ENCODE measurements at places on chromosomes 2 and 18.

GRCh38 chr18:773980-774624 is 37.9 kb downstream of the YES1 start:
- no peaks in the 10 kb centered on the region for H3K27me3 ChIP-seq
- peaks cover 6% of the 10 kb centered on the region for H3K36me3 ChIP-seq
- H3K4me3 ChIP-seq = no peak overlapping the region
- no peak overlapping the region for H3K27ac ChIP-seq
- peaks cover 10% of the 10 kb centered on the region for H3K4me1 ChIP-seq

DNA sequence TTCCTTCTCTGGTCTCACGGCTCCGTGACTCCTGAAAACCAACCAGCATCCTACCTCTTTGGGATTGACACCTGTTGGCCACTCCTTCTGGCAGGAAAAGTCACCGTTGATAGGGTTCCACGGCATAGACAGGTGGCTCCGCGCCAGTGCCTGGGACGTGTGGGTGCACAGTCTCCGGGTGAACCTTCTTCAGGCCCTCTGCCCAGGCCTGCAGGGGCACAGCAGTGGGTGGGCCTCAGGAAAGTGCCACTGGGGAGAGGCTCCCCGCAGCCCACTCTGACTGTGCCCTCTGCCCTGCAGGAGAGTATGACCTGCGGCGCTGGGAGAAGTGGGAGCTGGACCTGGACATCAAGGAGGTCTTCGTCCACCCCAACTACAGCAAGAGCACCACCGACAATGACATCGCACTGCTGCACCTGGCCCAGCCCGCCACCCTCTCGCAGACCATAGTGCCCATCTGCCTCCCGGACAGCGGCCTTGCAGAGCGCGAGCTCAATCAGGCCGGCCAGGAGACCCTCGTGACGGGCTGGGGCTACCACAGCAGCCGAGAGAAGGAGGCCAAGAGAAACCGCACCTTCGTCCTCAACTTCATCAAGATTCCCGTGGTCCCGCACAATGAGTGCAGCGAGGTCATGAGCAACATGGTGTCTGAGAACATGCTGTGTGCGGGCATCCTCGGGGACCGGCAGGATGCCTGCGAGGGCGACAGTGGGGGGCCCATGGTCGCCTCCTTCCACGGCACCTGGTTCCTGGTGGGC is 10.0 kb downstream of the PROC start:
- no peaks in the 10 kb centered on the region for H3K36me3 ChIP-seq
- peaks cover 6% of the 10 kb centered on the region for H3K27me3 ChIP-seq
- H3K4me3 ChIP-seq = no peak overlapping the region
- H3K27ac ChIP-seq = no peak overlapping the region
- DNase-seq = no peak

- no peak overlapping the region for H3K4me3 ChIP-seq
- H3K27me3 ChIP-seq = no peaks in the 10 kb centered on the region
- H3K36me3 ChIP-seq = peaks cover 14% of the 10 kb centered on the region
- H3K27ac ChIP-seq = no peak overlapping the region
- no peak for DNase-seq
Measured at GRCh38 chr2:43285987-43286386, 59.6 kb upstream of the ZFP36L2 start.

- H3K4me1 ChIP-seq = no peaks in the 10 kb centered on the region
- H3K36me3 ChIP-seq = no peaks in the 10 kb centered on the region
- DNase-seq = no peak
- H3K27me3 ChIP-seq = no peaks in the 10 kb centered on the region
Measured at GRCh38 chr2:20534913-20535801, 88.3 kb downstream of the RHOB start.

- no peak overlapping the region for H3K27ac ChIP-seq
- H3K4me3 ChIP-seq = no peak overlapping the region
- peaks cover 14% of the 10 kb centered on the region for H3K36me3 ChIP-seq
- H3K4me1 ChIP-seq = no peaks in the 10 kb centered on the region
- DNase-seq = no peak
- H3K27me3 ChIP-seq = no peaks in the 10 kb centered on the region
Measured at GRCh38 chr2:73759285-73759764, 20.6 kb downstream of the DUSP11 start.

GRCh38 chr2:76759634-76760366 is 762.4 kb downstream of the LRRTM4 start:
- H3K4me3 ChIP-seq = no peak overlapping the region
- H3K27ac ChIP-seq = no peak overlapping the region
- H3K36me3 ChIP-seq = no peaks in the 10 kb centered on the region
- H3K27me3 ChIP-seq = no peaks in the 10 kb centered on the region
- DNase-seq = no peak

GRCh38 chr18:48782381-48782861 is 168.3 kb downstream of the SMAD7 start:
- DNase-seq = no peak
- H3K4me1 ChIP-seq = peaks cover 5% of the 10 kb centered on the region
- peak overlapping the region; percentile 97 for H3K27ac ChIP-seq
- no peaks in the 10 kb centered on the region for H3K27me3 ChIP-seq
- H3K4me3 ChIP-seq = no peak overlapping the region
- peaks cover 35% of the 10 kb centered on the region for H3K36me3 ChIP-seq

DNA sequence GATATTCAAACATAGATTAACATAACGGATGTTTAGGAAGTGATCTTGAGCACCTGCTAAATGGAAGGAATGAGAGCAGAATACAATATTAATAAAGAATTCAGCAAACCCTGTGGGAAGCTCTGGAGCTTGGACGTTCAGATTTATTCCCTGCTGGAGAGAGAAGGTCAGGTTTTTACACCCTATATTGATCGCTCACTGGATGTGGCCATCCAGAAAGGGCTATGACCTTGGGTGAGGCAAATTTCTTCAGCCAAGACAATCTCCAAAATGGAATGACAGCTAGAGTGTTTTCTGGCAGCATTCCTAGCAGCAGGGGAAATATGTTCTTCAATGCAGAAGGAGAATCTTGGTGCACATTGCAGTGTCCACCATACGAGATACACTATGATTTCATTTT is 288.3 kb downstream of the IRS1 start:
- no peak overlapping the region for H3K4me3 ChIP-seq
- H3K27ac ChIP-seq = no peak overlapping the region
- peaks cover 5% of the 10 kb centered on the region for H3K4me1 ChIP-seq
- H3K27me3 ChIP-seq = no peaks in the 10 kb centered on the region
- no peak for DNase-seq

DNA sequence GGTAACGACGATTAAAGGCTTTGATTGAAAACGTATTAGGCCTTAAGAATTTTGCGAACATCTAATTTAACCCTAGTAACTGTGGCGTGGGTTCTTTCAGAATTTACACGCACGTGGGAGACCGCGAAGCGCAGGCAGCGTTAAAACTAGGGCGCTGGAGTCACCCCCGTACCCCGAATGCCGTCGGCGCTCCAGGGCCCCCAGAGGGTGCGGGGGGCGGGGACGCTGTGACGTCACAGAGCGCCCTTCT is 673 bp upstream of the SMCHD1 start:
- H3K27ac ChIP-seq = peak overlapping the region; percentile 95
- peak overlapping the region; percentile 98 for H3K4me3 ChIP-seq
- peaks cover 15% of the 10 kb centered on the region for H3K4me1 ChIP-seq

DNA sequence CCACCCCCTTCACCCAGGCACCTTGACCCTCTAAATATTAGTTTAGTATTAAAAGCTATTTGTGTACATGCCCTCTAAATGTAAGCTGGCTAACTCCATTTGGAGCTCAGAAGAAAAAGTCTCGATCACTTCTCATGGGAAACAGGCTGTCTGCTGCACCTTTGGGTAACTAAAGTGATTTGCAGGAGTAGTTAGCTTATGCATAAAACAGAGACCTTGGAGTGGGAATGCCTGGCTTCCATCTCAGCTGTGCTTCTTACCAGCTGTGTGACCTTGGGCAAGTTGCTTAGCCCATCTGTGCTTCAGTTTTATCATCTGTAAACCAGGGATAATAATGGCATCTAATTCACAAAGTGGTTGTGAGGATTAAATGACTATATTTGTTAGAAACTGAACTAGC is 29.9 kb downstream of the IGFBP2 start:
- H3K4me3 ChIP-seq = no peak overlapping the region
- no peak overlapping the region for H3K27ac ChIP-seq
- DNase-seq = no peak
- no peaks in the 10 kb centered on the region for H3K36me3 ChIP-seq
- H3K27me3 ChIP-seq = no peaks in the 10 kb centered on the region

GRCh38 chr2:30704309-30705020 is 102.8 kb downstream of the CAPN13 start:
- no peak overlapping the region for H3K27ac ChIP-seq
- H3K4me1 ChIP-seq = no peaks in the 10 kb centered on the region
- no peak overlapping the region for H3K4me3 ChIP-seq
- H3K27me3 ChIP-seq = no peaks in the 10 kb centered on the region
- DNase-seq = no peak

GRCh38 chr2:33032245-33032644 is 85.5 kb downstream of the LTBP1 start:
- no peak overlapping the region for H3K27ac ChIP-seq
- H3K4me3 ChIP-seq = no peak overlapping the region
- H3K4me1 ChIP-seq = no peaks in the 10 kb centered on the region
- no peaks in the 10 kb centered on the region for H3K36me3 ChIP-seq
- DNase-seq = no peak

DNA sequence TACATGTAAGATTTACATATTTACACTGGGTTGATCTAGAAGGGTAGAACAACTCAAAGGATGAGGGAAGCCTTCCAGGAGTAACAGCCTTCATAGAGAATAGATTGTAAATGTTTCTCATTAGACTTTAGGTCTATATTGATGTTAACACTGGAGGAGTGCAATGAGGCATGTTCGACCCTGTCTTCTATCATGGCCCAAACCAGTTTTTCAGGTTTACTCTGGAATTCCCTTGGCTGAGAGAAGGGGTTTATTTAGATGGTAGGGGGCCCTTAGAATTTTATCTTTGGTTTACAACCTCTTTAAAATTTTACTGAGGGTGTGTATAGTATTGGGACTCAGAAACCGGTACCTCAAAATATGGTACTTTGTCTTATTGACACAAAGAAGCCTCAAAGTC is 634.9 kb upstream of the PIK3C3 start:
- H3K27me3 ChIP-seq = no peaks in the 10 kb centered on the region
- H3K4me3 ChIP-seq = no peak overlapping the region
- H3K36me3 ChIP-seq = no peaks in the 10 kb centered on the region
- H3K4me1 ChIP-seq = no peaks in the 10 kb centered on the region

GRCh38 chr2:118179445-118179844 is 91.2 kb downstream of the INSIG2 start:
- H3K27me3 ChIP-seq = peaks cover 26% of the 10 kb centered on the region
- H3K4me1 ChIP-seq = no peaks in the 10 kb centered on the region
- H3K36me3 ChIP-seq = no peaks in the 10 kb centered on the region
- H3K4me3 ChIP-seq = no peak overlapping the region

DNA sequence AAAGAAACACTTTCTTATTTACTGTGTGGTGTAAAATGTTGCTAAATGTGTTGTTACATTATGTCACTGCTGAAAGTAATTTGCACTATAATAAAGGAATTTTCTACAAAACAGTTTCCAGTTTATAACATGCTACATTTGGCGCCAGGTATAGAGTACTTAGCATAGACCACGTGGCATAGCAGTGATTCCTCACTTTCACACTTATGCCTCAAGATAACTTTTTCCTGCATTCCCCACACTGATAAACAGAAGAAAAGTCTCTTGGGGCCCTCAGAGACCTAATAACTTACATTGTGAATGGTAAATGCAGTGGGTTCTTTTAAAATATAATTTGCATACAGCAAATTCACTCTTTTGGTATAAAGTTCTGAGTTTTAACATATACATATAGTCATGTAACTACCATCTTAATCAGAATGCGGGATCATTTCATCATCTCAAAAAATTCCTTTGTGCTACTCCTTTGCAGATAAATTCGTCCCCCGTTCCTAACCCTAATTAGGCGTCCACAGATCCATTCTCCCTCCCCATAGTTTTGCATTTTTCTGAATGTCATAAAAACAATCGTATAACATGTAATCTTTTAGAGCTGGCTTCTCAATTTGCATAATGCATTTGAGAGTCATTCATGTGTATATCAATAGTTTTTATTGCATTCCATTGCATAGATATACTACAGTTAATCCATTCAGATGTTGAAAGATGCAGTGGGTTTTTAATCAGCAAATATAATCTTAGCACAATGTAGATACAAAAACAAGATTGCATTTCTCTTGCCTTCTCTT is 7.5 kb downstream of the LGALSL start:
- no peak for DNase-seq
- H3K27ac ChIP-seq = no peak overlapping the region
- H3K4me1 ChIP-seq = no peaks in the 10 kb centered on the region
- H3K4me3 ChIP-seq = no peak overlapping the region
- peaks cover 2% of the 10 kb centered on the region for H3K36me3 ChIP-seq

DNA sequence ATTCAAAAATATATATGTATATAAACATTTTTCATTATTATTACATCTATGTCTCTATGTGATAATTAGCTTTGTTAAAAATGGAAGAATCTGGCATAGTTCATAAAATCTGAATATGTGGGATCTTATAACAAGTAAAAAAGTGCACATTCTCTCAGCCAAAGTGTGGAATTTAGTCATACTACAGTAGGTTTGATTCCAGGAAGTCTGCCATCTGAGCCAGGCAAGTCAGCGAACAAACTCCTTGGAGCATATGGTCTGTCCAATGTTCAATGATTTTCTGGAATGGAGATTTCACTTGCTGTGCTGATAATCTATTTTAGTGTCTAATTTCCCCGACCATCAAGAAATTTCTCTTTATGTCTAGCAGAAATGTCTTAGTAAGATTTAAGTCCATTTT is 1033.2 kb upstream of the NXPH2 start:
- H3K27me3 ChIP-seq = no peaks in the 10 kb centered on the region
- no peaks in the 10 kb centered on the region for H3K4me1 ChIP-seq
- no peak overlapping the region for H3K4me3 ChIP-seq
- no peak overlapping the region for H3K27ac ChIP-seq
- H3K36me3 ChIP-seq = no peaks in the 10 kb centered on the region
- DNase-seq = no peak

GRCh38 chr2:95669441-95669991 is 77.7 kb downstream of the TRIM43 start:
- no peak overlapping the region for H3K4me3 ChIP-seq
- no peak overlapping the region for H3K27ac ChIP-seq
- no peaks in the 10 kb centered on the region for H3K36me3 ChIP-seq
- peaks cover 2% of the 10 kb centered on the region for H3K27me3 ChIP-seq

- DNase-seq = no peak
- H3K27ac ChIP-seq = no peak overlapping the region
- H3K27me3 ChIP-seq = no peaks in the 10 kb centered on the region
- no peaks in the 10 kb centered on the region for H3K36me3 ChIP-seq
- H3K4me3 ChIP-seq = no peak overlapping the region
Measured at GRCh38 chr2:20192781-20193180, 32.1 kb downstream of the SDC1 start.

DNA sequence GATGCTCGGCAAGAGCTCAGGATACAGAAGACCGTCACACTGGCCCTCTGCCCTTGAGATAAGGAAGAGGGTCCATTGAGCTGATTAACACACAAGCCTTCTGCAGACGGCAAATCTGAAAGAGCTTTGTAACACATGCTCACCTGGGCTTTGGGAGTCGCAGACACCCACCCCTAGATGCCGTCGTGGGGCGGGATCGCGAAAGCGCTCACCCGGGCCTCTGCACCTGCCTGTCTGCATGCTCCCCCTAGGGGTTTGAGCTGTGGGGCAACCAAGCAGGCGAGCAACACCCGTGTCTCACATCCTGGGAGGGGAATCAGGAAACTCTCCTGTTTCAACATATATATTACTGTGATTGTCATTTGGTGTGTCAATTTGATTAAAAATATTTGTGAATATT is 99.8 kb upstream of the KCNH7 start:
- H3K4me1 ChIP-seq = no peaks in the 10 kb centered on the region
- no peak for DNase-seq
- H3K27ac ChIP-seq = no peak overlapping the region
- no peaks in the 10 kb centered on the region for H3K27me3 ChIP-seq

Measured in small intestine (tissue), 16 donors.